ENCODE measurements at places on chromosomes 6 and 20.

GRCh38 chr20:57090590-57091560, 175.6 kb downstream of the BMP7 start:
- H3K27me3 ChIP-seq: peaks cover 3% of the 10 kb centered on the region
- H3K4me3 ChIP-seq: no peak overlapping the region
- H3K36me3 ChIP-seq: no peaks in the 10 kb centered on the region
- H3K27ac ChIP-seq: no peak overlapping the region
- no peak for DNase-seq

DNA sequence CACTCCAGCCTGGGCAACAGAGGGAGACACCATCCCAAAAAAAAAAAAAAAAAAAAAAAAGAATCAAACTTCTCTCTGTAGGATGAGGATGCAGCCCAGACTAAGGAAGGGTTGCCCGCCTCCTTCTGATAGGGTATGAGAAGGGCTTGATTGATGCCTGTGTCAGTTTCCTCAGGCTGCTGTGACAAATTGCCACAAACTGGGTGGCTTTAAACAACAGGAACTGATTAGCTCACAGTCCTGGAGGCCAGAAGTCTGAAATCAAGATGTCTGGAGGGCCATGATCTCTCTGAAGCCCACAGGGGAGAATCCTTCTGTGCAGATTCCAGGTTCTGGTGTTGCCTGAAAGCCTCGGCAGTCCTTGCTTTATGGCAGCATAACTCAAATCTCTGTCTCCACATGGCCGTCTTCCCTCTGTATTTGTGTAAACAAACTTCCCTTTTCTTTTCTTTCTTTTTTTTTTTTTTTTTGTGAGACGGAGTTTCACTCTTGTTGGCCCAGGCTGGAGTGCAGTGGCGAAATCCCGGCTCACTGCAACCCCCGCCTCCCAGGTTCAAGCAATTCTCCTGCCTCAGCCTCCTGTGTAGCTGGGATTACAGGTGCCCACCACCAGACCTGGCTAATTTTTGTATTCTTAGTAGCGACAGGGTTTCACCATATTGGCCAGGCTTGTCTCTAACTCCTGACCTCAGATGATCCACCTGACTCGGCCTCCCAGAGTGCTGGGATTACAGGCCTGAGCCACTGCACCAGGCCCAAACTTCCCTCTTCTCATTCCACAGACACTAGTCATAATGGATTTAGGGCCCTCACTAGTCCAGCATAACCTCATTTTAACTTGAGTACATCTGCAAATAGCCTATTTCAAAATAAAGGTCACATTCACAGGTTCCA, 11.2 kb upstream of the CDK19 start:
- H3K27me3 ChIP-seq: peaks cover 3% of the 10 kb centered on the region
- no peaks in the 10 kb centered on the region for H3K36me3 ChIP-seq
- H3K4me3 ChIP-seq: no peak overlapping the region
- H3K4me1 ChIP-seq: peaks cover 6% of the 10 kb centered on the region

- no peaks in the 10 kb centered on the region for H3K4me1 ChIP-seq
- H3K4me3 ChIP-seq: no peak overlapping the region
- no peak overlapping the region for H3K27ac ChIP-seq
- H3K36me3 ChIP-seq: no peaks in the 10 kb centered on the region
These were observed 81.6 kb upstream of the OPRM1 start for GRCh38 chr6:153957394-153957793.

DNA sequence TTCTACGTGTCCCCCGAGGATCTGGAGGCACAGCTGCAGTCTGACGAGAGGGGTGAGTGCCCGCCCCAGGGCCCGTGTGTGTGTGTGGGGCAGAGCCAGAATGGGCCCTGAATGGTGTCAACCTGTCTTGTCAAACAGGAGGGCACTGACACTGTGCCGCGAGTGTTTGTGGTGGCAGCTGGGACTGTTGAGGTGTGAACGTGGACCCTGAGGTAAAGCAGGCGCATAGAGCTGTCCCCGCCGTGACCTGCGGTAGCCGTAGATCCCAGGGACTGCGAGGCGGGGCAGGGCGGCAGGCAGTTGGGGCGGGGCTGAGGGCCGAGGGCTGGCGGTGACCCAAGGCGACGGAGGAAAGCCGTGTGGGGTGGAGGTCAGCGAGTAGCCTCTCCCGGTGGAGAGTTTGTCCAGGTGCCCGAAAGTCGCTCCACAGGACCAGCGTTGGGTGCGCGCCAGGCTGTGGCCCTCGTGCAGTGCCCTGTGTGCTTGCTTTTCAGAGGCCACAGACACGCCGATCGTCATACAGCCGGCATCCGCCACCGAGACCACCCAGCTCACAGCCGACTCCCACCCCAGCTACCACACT, 25.2 kb downstream of the UCKL1 start:
- H3K4me1 ChIP-seq: peaks cover 9% of the 10 kb centered on the region
- no peak overlapping the region for H3K4me3 ChIP-seq
- H3K27me3 ChIP-seq: no peaks in the 10 kb centered on the region

GRCh38 chr6:140105857-140106256, 731.4 kb upstream of the CITED2 start:
- H3K4me3 ChIP-seq: no peak overlapping the region
- no peaks in the 10 kb centered on the region for H3K27me3 ChIP-seq
- peaks cover 3% of the 10 kb centered on the region for H3K4me1 ChIP-seq
- H3K27ac ChIP-seq: no peak overlapping the region

DNA sequence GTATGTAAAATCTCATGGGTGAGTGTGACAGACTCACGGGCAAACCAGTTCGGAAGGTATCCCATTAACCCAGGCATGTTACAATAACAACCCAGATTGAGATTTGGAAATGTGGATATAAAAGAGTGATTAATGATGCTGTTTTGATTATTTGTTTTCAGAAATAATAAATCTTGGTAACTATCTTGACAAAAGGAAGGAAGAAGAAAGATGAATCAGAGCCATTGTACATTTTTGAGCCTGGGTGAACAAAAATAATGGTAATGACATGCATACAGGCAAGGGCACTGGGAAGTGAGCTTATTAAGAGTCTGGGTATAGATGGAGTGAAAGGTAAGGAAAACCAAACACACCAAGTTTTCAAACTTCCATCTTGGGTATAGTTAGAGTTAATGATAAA, 862.0 kb downstream of the PHF3 start:
- DNase-seq: no peak
- H3K4me3 ChIP-seq: no peak overlapping the region
- H3K4me1 ChIP-seq: no peaks in the 10 kb centered on the region
- no peaks in the 10 kb centered on the region for H3K36me3 ChIP-seq
- H3K27me3 ChIP-seq: no peaks in the 10 kb centered on the region

- no peaks in the 10 kb centered on the region for H3K27me3 ChIP-seq
- H3K36me3 ChIP-seq: no peaks in the 10 kb centered on the region
- no peak for DNase-seq
- H3K4me3 ChIP-seq: no peak overlapping the region
- no peak overlapping the region for H3K27ac ChIP-seq
These were observed 187.0 kb downstream of the PLCB1 start for GRCh38 chr20:8318965-8319625.

GRCh38 chr6:118784641-118785164, 109.2 kb upstream of the ASF1A start:
- peaks cover 4% of the 10 kb centered on the region for H3K27me3 ChIP-seq
- no peak for DNase-seq
- no peak overlapping the region for H3K27ac ChIP-seq
- H3K4me1 ChIP-seq: peaks cover 17% of the 10 kb centered on the region
- no peak overlapping the region for H3K4me3 ChIP-seq

DNA sequence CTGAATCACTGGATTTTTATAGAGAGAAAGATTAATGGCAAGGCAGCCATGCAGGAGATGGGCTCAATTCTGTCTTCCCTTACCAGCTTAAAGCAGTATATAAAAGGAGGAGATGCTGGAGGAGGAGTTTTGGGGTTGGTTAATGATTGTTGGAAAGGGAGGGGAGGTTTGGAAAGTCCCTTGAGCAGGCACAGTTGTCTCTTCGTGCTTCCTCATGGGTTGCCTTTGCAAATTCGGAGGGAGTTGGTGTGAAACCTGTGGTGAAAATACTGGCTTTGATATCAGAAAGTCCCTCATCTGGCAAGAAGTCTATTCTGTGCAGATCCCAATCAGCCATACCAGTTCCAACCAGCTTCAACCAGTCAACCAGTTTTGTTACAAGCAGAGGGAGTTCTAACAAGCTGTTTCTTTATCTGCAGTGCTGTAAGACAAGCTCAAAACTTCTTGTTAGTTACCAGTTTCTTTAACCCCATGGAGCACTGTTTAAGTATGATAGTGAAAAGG, 107.0 kb downstream of the HIVEP1 start:
- peak overlapping the region; percentile 42 for H3K27ac ChIP-seq
- peaks cover 34% of the 10 kb centered on the region for H3K4me1 ChIP-seq
- no peak overlapping the region for H3K4me3 ChIP-seq
- peaks cover 51% of the 10 kb centered on the region for H3K36me3 ChIP-seq

GRCh38 chr6:112030961-112031660, 22.8 kb upstream of the CCN6 start:
- DNase-seq: no peak
- H3K4me1 ChIP-seq: peaks cover 60% of the 10 kb centered on the region
- H3K36me3 ChIP-seq: peaks cover 2% of the 10 kb centered on the region
- H3K27ac ChIP-seq: no peak overlapping the region
- no peak overlapping the region for H3K4me3 ChIP-seq
- no peaks in the 10 kb centered on the region for H3K27me3 ChIP-seq

GRCh38 chr6:43891072-43891870, 121.3 kb downstream of the VEGFA start:
- H3K27ac ChIP-seq: no peak overlapping the region
- DNase-seq: no peak
- H3K36me3 ChIP-seq: no peaks in the 10 kb centered on the region
- no peaks in the 10 kb centered on the region for H3K4me1 ChIP-seq
- no peak overlapping the region for H3K4me3 ChIP-seq

- H3K4me1 ChIP-seq: peaks cover 45% of the 10 kb centered on the region
These were observed 4.5 kb downstream of the HSPA1A start for GRCh38 chr6:31819871-31820299.

- peaks cover 61% of the 10 kb centered on the region for H3K4me1 ChIP-seq
- DNase-seq: peak; percentile 45
- peaks cover 78% of the 10 kb centered on the region for H3K36me3 ChIP-seq
These were observed 537 bp downstream of the TCP1 start for GRCh38 chr6:159788753-159789376.

DNA sequence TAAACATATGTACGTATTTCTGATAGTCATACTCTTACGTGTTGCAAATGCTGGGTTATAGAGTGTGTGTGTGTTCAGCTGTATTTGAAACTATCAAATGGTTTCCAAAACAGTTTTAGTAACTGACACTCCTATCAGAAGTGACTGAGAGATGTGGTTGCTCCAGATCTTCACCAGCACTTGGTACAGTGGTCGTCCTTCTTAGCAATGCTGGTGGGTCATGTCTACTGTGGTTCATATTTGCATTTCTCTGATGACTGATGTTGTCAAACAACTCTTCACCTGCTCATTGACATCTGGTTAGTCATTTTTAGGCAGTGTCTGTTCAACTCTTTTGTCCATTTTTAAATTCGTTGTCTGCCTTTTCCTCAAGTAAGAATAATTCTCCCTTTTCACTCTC, 259.3 kb downstream of the KIF16B start:
- no peaks in the 10 kb centered on the region for H3K4me1 ChIP-seq
- no peak overlapping the region for H3K27ac ChIP-seq

GRCh38 chr6:34648806-34649205, 47.8 kb downstream of the ILRUN start:
- H3K27ac ChIP-seq: no peak overlapping the region
- DNase-seq: no peak
- no peak overlapping the region for H3K4me3 ChIP-seq
- no peaks in the 10 kb centered on the region for H3K27me3 ChIP-seq
- H3K4me1 ChIP-seq: peaks cover 8% of the 10 kb centered on the region
- peaks cover 72% of the 10 kb centered on the region for H3K36me3 ChIP-seq

- H3K27ac ChIP-seq: no peak overlapping the region
- no peaks in the 10 kb centered on the region for H3K4me1 ChIP-seq
- no peaks in the 10 kb centered on the region for H3K36me3 ChIP-seq
- H3K4me3 ChIP-seq: no peak overlapping the region
These were observed 348.6 kb upstream of the SOX4 start for GRCh38 chr6:21244897-21245470.

GRCh38 chr6:55802259-55802658, 73.1 kb downstream of the BMP5 start:
- no peaks in the 10 kb centered on the region for H3K36me3 ChIP-seq
- no peak overlapping the region for H3K27ac ChIP-seq
- no peaks in the 10 kb centered on the region for H3K27me3 ChIP-seq

DNA sequence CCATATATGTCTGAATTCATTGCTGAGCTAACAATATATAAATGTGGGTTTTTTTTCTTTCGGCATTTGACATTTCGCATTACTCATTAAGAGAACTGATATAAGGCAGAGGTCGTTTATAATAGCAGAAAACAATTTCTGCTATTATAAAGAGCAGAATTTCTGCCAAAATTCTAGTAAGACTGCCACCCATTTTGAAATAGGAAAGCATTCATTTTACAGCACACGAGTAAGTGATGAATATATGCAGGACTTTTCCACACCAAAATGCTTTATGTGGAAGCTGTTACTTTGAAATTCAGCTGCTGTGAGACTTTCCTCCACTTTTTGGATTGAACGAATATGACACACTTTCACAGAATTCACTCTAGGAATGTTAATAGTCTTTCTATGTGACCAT, 610.9 kb upstream of the MAN1A1 start:
- no peaks in the 10 kb centered on the region for H3K27me3 ChIP-seq
- H3K4me1 ChIP-seq: no peaks in the 10 kb centered on the region
- no peak overlapping the region for H3K27ac ChIP-seq

DNA sequence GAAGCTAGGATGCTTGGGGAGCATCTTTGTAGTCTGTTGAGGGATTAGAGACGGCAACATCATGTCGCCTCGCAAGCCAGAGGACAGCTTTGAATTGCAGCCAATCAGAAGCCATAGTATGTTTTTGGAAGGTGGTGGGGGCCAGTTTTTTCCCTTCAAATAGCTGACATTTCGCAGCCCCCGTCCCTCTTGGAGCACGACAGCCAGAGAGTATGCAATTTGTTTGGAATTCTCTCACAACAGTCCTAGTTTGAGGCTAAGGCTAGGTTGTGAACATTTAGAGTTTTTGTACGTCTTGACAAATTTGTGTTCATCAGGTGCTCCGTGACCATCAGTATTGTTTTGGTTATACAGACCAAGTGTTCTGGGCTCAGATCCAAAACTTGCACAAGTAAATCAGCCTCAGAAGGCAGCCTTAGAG, 83.3 kb downstream of the PLCB1 start:
- H3K36me3 ChIP-seq: peaks cover 5% of the 10 kb centered on the region
- H3K4me1 ChIP-seq: peaks cover 39% of the 10 kb centered on the region
- H3K27me3 ChIP-seq: peaks cover 3% of the 10 kb centered on the region
- H3K27ac ChIP-seq: no peak overlapping the region
- no peak overlapping the region for H3K4me3 ChIP-seq

DNA sequence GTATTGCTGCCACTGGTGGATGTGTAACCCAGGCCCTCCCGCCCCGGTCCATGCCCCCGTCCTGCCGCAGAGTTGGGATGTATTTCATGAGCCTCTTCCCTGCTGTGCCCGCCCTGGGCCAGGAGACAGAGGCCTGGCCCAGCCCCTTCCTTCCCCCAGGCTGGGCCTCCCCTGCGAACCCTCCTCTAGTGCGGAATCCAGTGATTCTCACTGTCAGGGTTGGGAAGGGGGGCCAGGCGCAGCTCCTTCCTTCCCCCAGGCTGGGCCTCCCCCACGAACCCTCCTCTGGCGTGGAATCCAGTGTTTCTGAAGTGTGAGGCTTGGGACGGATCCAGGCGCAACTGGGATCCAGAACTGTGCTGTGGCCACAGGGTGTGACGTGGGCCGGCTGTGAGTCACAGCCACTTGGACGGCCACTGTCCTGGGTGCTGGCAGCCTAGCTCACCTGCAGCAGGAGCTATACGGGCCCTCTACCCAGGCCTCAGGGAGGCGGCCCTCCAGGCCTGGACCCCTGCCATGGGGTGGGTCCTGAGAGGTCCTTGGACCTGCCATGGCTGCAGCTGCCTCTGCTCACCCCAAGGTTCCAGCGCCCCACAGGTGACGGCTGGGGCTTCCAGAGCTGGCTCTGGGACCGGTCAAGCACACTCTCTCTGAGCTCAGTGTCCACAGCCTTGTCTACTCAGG, 28.3 kb downstream of the COL20A1 start:
- no peak for DNase-seq
- peaks cover 15% of the 10 kb centered on the region for H3K27me3 ChIP-seq
- no peaks in the 10 kb centered on the region for H3K4me1 ChIP-seq
- no peaks in the 10 kb centered on the region for H3K36me3 ChIP-seq
